ENCODE measurements at places on chromosomes 12 and 14. TPM values are rescaled to one million over a fixed set of nuclear protein-coding genes. Genes with fewer than 3 reads are reported as not detected.

DNA sequence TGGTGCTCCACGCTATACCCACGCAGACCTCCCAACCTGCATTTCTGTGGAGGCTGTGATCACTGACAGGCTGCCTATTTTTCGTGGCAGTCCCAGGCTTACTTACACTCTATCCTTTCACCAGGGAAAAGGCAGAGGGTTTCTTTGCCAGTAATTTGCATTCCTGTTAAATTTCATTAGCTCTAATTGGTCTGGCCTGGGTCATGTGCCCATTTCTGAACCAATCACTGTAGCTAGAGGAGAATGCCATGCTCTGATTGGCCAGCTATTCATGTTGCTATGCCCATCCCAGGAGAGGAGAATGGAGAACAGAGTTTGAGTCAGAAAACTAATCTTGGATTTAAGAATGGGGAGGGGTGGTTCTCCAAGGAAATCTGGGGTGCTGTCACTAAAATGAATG lies 43.2 kb upstream of the TUNAR start:
- no peak for DNase-seq

The OR6C6 gene
- not detected for total RNA-seq

DNA sequence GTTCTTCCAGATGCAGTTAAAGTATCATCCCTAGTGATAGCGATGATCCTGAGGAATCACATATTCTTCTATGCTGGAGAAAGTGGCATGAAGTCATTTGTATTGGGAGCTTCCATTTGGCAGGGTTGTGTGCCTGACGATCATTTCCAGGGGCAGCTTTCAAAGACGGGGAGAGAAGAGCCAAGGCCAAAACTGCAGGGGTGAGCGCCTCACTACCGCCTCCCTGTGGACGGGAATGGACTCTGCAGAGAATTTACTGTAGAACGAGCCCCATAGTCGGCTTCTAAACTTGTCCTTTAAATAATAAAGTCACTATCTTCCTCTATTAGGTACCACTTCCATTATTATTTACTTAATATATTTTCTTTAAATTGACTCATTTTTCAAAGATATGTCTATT lies 555.9 kb upstream of the TMEM132C start:
- no peak for DNase-seq

GRCh38 chr12:129530984-129531383 lies 372.8 kb downstream of the TMEM132D start:
- DNase-seq: peak; percentile 63

Data from stomach (tissue), 19 donors.